ENCODE measurements at places on chromosomes 1 and 21.

GRCh38 chr1:4768553-4768952, 114.1 kb downstream of the AJAP1 start:
- DNase-seq = no peak

GRCh38 chr1:150554086-150554452, 4.9 kb downstream of the ADAMTSL4 start:
- no peak for DNase-seq

DNA sequence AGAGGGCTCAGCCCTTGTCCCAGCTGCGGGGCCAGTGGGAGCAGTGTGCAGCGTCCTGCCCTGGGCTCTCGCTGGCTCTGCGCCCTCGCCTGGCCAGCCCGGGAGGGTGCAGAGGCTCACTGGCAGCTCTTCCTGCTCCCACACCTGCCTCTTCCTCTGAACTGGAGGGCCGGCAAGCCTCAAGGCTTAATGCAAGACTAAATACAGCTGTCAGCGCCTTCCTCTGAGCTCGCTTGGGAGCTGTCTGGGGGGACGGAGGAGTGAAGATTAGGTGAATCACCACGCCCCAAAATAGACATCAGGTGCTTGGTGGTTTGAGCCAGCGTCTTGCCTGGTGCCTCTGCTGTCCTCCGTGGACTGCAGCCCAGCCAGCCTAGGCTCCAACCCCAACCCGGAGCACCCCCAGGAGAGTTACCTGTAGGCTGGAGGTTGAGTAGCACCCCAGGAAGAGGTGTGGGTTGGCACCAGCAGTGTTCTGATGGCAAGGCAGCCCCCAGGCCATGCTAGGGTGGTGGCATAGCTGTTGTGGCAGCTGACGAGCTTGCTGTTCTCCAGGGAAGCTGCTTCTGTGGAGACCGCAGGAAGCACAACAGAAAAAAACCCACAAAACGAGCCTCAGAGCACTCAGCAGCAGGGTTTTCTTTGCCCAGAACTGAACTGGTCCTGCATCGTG, 36.9 kb downstream of the UMODL1 start:
- no peak for DNase-seq

- peak; percentile 53 for DNase-seq
Measured at GRCh38 chr1:1080122-1080757, 6.1 kb upstream of the RNF223 start.

- DNase-seq = peak; percentile 83
Measured at GRCh38 chr1:37793773-37794371, at the start of gene MANEAL. Gene MANEAL, plus strand, starts transcription at chr1:37793847. Its CDS starts 336 bp downstream, at chr1:37794183.

- DNase-seq = peak; percentile 52
Measured at GRCh38 chr1:8463144-8463927, 145.4 kb downstream of the SLC45A1 start.

GRCh38 chr1:203287109-203287893, 18.0 kb upstream of the BTG2 start:
- DNase-seq = no peak

DNA sequence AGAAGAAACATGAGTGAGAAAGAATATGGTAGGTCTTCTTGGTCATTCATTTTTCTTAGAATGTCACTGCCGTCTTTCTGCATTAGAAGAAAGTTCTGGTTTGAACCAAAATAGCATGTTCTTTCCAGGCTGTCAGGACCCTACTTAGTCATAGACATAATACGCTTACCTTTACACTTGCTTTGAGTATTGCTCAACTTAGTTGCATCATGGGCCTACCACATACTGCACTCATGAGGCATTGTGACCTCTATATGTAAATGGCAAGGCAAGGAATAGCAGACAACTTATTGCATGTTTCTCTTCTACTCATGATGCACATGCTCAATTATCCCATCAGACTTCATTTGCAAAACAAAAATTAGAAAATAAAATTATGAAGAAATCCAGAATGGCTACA, 415.0 kb downstream of the HLX start:
- no peak for DNase-seq

DNA sequence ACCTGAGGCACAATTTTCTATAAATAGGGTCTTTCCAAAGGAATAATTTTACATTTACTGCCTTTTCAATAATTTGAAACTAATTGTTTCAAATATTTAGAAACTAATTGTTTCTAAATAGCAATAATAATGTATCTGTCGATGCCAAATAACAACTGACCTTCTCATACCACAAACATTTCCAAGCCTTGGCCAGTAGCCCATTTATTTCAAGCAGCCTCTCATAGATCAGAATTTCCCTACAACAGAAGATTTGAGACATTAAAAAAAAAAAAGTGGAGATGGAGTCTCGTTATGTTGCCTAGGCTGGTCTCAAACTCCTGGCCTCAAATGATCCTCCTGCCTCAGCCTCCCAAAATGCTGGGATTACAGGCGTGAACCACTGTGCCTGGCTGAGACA, 2.1 kb upstream of the GFI1 start:
- no peak for DNase-seq

DNA sequence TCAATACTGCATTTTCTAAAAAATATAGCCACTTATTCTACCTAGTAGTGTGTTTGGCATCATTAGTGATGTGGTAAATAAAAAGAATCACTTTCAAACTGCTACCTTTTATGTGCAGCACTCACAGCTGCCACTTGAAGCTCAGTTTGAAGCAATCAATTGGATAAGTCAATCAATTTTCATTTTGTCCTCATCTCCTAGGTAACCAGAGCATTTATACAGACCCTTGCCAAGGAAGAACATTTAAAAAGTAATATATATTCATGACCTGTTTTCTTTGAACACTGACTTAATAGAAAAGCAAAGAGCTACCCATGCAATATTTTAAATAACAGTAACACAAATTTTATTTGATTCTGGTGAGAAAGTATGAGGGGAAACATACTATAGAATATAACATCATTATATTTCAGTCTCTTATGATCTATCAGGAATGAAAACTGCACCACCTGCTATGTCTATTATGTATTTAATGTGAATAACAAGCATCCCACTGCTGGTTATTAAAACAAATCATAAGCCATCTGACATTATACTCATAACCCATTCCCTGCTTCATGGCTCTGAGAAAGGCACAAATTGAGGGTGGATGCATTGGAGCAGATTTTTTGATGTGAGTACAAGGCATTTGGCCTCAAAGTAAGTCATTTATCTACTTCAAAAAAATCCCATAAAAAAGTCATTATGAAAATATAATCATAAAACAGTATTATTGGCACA, 168.4 kb upstream of the C21orf91 start:
- DNase-seq = peak; percentile 79

GRCh38 chr1:204069887-204070286, 3.0 kb upstream of the SOX13 start:
- DNase-seq = no peak

GRCh38 chr1:99970713-99971255, 988 bp downstream of the SLC35A3 start:
- no peak for DNase-seq

DNA sequence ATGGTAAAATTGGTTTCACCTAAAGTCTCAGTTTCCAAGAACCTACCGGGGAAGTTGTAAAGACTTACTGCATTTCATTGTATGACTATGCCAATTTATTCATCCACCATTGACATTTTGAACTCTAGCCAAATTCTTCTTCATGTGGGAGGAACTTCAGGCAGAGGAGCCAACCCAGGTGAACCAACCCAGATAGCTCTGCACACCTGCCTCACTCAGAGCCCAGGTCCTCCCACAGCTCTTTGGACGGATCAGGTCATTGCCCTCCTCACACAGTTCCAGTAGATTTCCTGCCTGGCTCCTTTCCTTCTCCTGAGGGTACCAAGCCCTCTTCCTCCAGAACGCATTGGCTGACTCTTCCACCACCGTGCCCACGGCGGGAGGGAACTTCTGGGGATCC, 121.7 kb downstream of the DTL start:
- no peak for DNase-seq

GRCh38 chr1:45913731-45914501, 110.5 kb downstream of the MAST2 start:
- DNase-seq = no peak

- DNase-seq = no peak
Measured at GRCh38 chr1:3773572-3774275, 1.2 kb downstream of the SMIM1 start.

GRCh38 chr1:63898428-63899196, 124.8 kb downstream of the ROR1 start:
- no peak for DNase-seq

DNA sequence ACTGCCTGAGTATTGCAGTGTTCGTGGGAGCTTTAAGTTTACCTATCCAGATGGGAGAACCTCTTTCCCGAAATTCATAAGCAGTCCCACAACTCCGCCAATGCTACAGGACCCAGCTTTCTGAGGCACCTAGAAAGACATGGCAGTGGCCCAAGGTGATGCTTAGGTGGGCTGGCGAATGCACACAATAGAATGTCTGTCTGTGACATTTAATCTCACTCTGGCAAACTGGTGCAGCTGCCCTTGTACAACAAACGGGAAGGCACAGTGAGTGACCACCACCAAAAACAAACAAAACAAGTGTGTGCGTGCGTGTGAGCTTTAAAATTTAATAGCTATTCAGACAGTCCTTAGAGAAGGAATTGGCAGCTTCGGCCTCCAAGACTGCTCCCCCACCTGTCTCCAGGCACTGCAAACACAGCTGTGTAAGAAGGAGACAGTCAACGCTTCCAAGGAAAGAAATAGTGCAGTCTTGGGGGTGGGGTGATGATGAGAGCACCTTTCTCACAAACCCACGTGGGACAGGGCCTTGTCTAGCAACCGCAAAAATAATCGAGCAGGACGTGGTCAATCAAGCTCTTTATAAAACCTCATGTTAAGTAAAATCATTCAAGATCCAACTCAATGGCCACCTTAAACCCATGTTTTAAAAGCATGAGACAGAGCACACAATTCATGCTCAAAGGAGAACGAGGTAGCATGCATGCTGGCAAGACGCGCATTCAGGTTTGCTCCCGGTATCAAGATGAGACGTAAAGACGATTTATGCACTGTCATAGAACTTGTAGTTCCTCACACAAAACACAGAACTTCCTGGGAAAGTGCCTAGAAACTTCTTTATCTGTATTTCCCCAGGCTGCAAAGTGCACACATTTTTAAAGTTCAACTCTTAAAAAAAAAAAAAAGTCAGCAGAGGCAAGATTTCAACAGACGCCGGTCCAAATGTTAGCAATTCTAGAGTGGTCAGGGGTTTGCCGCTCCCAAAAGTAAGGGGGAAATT, 84.1 kb downstream of the TM2D1 start:
- no peak for DNase-seq

GRCh38 chr1:63980740-63981407, 207.1 kb downstream of the ROR1 start:
- no peak for DNase-seq

- DNase-seq = peak; percentile 51
Measured at GRCh38 chr1:24418898-24419628, 3.5 kb downstream of the NIPAL3 start.

- DNase-seq = no peak
Measured at GRCh38 chr1:2449636-2450454, 26.2 kb upstream of the PLCH2 start.
